Glutamatergic neuron (in vitro differentiated cells): ENCODE measurements at places on chromosomes 1 and 21.

DNA sequence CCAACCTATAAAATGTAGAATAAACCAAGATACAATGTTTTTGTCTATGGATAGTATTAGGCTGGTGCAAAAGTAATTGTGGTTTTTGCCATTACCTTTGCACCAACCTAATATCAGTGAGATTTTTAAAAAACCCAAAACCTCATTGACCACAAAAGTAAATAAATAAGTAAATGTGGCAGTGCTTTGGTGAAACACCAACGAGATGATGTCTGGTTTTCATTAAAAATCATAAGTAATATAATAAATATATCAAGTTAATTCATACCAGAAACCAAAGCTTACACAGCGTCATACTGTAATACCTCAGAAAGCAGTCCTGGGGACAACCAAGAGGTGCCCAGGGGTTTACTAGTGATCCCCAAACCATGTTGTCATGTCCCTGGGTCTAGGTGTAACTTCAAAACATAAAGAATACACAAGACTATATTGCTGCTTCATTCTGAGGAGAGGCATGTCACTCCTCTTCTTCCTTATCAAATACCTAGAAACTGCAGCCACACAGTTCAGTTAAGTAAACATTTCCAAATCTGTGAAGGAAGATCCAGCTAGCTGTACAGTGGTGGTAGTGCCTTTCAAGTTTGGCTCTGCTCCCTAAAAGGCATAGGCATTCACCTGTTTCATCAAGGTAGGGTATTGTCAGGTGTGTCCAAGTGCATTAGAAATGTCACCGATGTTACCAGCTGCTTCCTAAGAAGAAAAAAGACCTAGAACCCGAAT lies 51.6 kb upstream of the ZC3H11B start:
- DNase-seq, result no peak

GRCh38 chr1:18553388-18553787 lies 72.7 kb downstream of the KLHDC7A start:
- DNase-seq, result no peak

DNA sequence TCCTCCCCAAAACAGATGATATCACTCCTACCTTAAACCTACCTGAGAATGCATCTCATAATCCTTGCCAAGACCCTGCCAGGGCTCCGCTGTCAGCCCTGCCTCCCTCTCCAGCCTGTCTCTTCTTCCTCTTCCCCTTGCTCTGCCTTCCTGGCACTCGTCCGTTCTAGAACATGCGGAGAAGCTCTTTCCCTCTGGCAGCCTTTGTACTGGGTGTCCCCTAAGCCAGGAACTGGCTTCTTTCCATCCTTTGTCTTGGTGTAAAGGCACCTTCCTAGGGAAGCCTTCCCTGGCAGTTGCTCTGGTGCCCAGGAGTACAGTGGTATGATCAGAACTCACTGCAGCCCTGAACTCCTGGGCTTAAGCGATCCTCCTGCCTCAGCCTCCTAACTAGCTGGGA lies 36.1 kb downstream of the CTNNBIP1 start:
- DNase-seq, result no peak

DNA sequence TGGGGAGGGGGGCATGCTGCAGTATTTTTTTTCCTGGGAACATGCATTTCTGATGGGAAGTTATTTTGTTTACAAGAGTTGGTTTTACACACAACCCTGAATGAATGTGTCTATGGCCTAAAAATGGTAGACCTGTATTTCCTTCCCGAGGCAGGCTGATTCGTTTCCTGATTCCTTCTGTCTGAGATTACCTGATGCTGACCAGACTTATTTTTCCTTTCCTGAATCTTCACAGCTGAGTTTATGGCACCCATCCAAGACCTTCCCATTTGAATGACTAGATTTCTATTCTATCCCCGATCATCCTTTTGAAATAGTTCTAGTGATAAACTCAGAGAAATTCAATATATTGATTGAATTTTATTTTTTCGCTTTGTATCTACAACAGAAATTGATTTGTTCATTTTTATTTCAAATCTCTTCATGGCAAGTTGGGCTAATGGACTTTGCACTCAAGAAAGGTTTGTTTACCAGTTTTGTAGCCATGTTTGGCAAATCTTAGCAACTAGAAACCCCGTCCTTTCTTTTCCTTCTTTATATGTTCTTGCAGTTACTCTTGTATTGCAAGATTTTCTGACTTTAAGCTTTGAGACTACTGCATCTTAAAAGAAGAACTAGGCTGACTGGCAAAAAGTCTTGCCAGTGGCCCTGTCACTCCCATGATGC lies 15.9 kb upstream of the PLEKHM2 start:
- no peak for DNase-seq

DNA sequence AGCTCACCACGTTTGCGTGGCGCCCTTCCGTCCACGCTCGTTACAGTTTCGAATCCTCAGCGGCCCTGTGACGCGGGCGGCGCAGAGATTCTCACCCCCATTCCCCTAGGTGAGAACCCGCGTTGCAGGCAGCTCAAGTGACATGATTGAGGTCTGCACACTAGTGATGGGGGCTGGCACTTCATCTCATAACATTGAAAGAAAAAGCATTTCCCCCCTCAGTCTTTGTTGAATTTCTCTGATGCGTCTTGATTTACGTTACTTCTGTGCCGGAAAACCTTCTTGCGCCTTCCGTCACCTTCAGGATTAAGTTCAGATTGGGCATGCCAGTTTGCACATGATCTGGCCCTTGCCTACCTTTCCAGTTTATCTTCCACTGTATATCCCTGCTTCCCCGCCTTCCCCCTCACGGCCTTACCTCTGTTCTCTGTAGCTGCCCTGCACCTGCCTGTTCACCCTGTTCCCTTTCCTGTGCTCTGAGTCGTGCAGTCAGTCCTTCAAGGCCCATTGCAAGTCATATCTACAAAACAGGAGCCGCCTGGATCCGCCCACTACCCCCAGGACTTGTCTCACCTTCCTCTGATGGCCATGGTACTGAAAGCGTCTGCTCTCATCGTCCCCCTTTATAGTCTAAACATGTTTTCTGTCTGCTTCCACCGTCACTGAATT lies 1.1 kb downstream of the CTPS1 start:
- DNase-seq, result peak; percentile 31

- DNase-seq, result no peak
These were observed 614.5 kb upstream of the ADGRL2 start for GRCh38 chr1:81186261-81186660.

- no peak for DNase-seq
These were observed 14.6 kb upstream of the GUCA2B start for GRCh38 chr1:42138586-42138985.

- no peak for DNase-seq
These were observed 31.4 kb downstream of the PLPP3 start for GRCh38 chr1:56547977-56548376.

DNA sequence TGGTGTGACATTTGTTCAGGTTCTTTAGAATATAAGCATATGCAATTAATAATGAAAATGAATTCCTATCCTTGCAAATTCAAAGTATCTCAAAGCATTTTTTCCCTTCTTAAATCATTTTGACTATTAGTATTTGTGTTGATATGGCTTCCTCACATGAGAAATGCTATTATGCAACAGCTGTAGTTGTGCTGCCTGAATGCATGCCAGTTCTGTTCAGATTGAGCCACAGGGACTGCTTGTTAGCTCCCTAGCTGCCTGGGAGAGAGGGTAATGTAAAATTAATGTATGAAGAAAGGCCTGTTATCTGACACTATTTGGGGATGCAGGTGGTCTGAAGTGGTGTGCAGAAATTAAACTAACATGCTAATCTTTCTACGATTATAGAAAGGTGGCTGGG lies 45.5 kb downstream of the CACHD1 start:
- no peak for DNase-seq

GRCh38 chr1:17640393-17640792 lies 100.9 kb downstream of the ARHGEF10L start:
- DNase-seq, result no peak

- DNase-seq, result no peak
These were observed 3.1 kb upstream of the EDARADD start for GRCh38 chr1:236391008-236391407.

DNA sequence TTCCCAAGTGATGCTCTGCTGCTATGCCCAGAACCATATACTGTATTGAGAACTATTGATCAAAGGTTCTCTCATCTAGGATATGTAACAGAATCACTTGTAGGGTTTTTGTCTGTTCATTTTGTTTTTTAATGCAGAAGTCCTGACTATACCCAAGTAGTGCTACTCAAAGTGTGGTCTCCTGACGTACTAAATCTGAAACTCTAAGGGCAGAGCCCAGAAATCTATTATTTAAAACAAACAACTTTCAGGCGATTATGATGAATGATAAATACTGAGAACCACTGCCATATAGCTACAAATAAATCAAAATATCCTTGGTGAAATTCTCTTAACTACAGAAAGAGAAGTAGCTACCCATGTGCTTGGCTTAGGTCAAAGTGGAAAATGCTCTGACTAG lies 10.1 kb downstream of the ZZZ3 start:
- DNase-seq, result no peak

GRCh38 chr1:94315552-94316116 lies 78.2 kb upstream of the ARHGAP29 start:
- DNase-seq, result no peak

DNA sequence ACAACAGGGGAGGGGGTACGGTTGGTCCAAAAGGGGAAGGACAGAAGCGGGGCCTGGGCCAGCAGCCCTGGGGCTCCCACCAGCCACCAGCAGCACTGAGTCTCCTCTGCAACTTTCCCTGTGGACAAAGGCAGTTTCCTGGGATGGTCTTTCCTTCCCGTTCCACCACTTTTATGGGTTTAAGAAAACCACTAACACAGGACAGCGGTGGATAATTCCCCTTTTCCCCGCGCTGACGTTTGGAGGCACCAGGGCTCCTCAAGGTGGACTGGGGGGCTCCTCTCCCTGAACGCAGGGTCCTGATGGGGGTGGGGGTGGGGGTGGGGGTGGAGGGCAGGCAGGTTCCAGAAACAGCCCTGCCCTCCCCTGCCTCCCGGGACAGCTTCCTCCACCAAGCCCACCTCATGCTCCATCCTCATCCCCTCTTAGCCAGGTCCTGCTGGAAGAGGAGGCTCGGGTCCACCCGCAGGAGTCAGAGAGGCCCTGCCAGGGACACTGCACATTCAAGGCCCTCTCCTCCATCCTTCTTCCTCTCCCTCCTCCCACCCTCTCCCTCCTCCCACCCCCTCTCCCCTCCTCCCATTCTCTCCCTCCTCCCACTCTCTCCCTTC lies 4.8 kb upstream of the COL6A1 start:
- no peak for DNase-seq

- no peak for DNase-seq
These were observed 7.7 kb upstream of the LAMB3 start for GRCh38 chr1:209659909-209660308.

- DNase-seq, result no peak
These were observed 20.7 kb downstream of the DIPK1A start for GRCh38 chr1:92940541-92940940.

DNA sequence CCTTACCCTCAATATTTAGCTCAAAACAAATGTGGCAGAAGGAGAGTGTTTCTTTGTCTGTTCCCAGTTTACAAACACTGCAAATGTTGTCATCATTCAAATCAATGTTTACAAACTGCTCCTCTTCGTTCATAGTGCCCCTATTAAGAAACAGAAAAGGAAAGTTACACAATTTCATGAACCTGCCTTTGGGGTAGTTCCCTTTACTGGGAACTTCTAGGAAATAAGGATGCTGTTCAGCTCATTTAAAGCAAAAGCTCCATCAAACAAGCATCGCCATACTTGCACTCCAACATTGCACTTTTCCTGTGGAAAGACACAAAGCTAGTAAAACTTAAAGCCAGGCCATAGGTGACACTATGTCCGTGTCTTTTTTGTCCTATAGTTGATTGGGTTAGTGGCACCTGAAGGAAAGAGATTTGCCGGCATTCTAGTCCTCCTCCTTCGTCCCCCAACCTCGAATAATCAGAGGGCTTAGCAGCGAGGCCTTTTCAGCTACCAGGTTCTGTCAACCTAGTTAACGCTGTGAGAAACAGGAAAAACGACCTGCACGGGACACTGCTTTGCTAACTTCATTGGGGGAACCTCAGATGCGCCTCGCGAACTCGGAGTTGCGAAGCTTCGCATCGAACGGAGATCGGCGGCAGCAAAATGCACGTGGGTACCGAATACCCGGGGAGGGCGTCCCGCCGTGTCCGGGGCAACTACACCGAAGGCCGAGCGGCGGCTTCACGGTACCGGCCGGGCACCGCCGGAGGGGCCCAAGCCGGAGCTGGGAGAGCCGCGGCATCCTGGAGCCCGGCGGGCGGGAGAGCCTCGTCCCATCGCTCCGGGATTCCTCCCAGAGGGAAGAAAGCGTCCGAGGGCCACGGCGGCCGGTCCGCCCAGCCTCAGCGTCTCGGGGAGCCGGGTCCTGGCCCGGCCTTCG lies 706 bp downstream of the C21orf91 start:
- peak; percentile 59 for DNase-seq

GRCh38 chr1:26405281-26405915 lies 5.2 kb upstream of the LIN28A start:
- no peak for DNase-seq

DNA sequence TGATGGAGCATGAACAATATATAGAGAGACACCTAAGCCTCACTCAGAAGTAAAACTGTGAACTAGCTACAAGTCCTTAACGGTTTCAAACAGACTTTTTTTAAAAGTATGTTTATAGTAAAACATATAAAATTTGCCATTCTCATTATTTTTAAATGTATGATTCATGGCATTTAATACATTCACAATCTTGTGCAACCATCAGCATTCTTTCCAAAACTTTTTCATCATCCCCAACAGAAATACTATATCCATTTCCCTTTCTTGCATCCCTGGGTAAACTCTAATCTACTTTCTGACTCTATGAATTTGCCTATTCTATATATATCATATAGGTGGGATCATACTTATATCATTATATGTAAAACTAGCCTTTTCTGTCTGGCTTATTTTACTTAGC lies 25.5 kb downstream of the EVI5 start:
- no peak for DNase-seq

GRCh38 chr1:95287825-95288224 lies 53.8 kb downstream of the RWDD3 start:
- no peak for DNase-seq

DNA sequence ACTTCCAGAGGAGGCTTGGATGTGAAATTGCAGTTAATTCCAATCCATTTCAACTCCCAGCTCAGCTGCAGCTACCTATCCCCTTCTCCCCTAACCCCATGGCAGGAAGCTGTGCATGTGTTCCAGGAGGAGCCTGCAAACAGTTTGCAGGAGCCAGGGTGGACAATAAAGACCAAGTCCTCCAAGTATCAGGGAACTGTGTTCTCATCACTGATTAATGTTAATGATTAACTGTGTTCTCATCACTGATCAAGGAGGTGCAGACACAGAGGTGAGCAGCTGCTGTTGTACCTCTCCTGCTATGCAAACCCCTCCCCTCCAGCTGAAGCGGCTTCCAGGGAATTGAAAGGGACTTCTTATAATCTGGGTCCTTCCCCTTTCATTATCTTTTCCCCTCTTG lies 19.2 kb downstream of the CLDN19 start:
- DNase-seq, result no peak

GRCh38 chr1:61115436-61115835 lies 33.1 kb downstream of the NFIA start:
- no peak for DNase-seq

DNA sequence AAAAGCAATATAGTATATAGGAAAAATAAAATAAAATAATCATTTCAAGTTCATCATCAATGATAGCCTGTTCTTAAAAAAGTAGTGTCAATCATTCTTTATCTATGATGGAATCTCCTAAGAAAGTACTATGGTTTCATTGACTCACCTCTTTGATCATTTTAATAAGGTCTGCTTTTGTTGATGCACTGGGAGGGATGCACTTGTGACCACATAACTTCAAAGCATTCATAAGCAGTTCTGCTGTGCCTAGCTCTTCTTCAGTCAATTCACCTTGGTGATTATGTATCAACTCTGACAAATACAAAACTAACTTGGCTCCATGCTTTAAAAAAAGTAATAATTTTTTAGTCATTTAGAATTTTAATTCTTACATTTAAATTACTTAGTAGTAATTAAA lies 84.8 kb upstream of the GNG4 start:
- DNase-seq, result no peak
